ENCODE measurements at places on chromosomes 12 and 14. TPM values are rescaled to one million over a fixed set of nuclear protein-coding genes. Genes with fewer than 3 reads are reported as not detected.

FIGNL2 gene
- total RNA-seq: 0.29 TPM

SERPINA6 gene
- not detected for total RNA-seq

NTS gene
- total RNA-seq: not detected

POTEG gene
- 0.36 TPM for total RNA-seq

BDKRB1 gene
- total RNA-seq: 0.72 TPM

ARMH4 gene
- 14.1 TPM for total RNA-seq

DNA sequence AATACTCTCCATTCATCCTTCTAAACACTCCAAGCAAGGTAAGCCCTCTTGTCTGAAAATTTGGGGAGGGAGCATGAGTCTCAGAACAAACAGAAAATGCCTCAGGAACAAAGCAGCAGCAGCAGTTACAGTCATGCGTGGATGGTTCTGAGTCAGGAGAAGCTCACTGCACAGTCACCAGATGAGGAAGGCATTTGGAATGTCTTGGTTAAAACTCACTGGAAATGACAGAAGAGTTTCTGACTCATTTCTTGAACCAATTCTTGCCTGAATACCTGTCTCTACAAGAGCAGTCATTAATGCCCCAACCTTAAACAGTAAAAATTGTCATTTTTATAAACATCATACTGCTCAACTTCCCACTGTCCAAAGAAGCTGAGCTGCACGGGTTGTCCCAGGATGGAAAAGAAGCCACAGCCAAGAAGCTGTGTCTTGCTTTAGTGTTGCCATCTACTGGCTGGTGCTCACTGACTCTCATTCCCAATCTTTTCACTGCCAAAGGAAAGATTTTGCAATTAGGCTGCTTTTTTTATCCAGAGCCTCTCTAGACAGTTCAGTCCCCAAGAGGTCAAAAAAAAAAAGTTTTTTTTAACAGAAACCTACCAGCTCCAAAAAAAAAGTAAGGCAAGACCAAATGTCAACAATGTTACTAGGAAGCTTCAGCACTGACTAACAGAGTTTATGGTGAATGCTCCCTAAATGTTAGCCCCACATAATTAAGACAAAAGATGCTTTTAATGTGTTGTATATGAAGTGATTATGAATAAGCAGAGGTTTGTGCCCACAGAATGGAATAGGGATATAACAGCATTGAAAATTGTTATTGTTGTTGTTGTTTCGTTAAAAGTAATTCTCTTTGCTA is 40.4 kb downstream of the KICS2 start:
- DNase-seq: peak; percentile 77
- H3K27me3 ChIP-seq: no peaks in the 10 kb centered on the region

GRCh38 chr14:58722441-58722840 is 84.7 kb downstream of the DACT1 start:
- no peak for DNase-seq
- no peak overlapping the region for H3K4me3 ChIP-seq
- H3K4me1 ChIP-seq: no peaks in the 10 kb centered on the region
- H3K27me3 ChIP-seq: no peaks in the 10 kb centered on the region

DNA sequence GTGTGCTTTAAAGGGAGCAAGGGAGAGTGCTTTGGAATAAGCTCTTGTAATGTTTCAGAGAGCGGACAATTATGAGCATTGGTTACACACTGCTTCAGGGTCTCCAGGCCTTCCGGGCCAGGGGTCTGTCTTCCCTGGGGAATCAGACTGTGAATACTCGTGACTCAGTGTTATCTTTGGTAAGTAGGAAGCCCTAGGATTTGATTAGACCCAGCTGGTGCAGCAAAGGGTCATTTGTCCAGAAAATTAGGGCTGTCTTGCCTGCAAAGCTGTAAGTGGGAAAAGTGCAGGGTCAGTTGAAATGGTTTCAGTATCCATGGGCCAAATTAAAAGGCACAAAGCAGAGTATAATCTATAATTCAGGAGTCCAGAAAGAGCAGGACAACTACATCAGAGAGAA is 475.6 kb downstream of the MED13L start:
- no peak overlapping the region for H3K4me3 ChIP-seq
- no peak for DNase-seq
- no peak overlapping the region for H3K27ac ChIP-seq

DNA sequence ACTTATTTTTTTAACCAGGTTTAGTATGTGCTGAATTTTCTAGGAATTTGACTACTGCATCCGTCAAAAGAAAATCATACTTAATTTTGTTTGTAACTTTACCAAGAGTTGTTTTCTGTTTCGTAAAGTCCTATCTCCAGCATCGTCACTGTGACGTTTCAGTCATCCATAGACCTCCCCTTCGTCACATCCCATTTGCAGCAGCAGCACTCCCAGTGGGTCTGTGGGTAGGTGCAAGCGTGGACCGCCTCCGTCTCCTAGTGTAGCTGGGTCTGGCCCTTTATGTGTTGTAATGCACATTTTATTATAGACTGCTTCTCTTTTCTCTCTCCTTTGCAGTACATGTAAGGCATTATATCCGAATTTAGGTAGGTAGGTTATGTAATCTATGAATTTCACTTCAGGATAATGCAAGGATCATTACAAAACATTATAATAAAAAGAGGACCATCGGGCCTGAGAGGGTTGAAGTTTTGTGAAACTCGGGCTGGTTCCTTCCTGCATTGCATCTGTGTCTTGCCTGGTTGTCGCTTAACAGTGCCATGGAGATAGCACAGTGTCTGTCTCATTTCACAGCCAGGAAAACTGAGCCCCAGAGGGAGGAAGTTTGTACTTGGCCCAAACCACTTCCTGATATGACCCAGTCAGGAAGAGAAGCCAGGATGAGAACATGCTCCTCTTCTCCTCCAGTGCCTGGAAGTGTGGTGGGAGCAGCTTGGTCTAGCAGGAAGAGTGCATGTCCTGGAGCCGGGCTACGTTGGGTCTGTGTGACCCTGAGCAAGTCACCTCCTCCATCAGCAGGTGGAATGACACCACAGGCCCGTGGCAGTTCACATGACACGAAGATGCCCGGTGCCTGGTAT is 41.3 kb downstream of the EVL start:
- H3K27me3 ChIP-seq: no peaks in the 10 kb centered on the region
- peak; percentile 45 for DNase-seq
- peaks cover 38% of the 10 kb centered on the region for H3K4me1 ChIP-seq
- no peak overlapping the region for H3K4me3 ChIP-seq

- H3K27ac ChIP-seq: peak overlapping the region; percentile 73
- peaks cover 23% of the 10 kb centered on the region for H3K4me1 ChIP-seq
- DNase-seq: no peak
- H3K4me3 ChIP-seq: no peak overlapping the region
- H3K36me3 ChIP-seq: peaks cover 8% of the 10 kb centered on the region
These were observed 30.3 kb downstream of the FBXL14 start for GRCh38 chr12:1564067-1564466.

- H3K4me3 ChIP-seq: no peak overlapping the region
- H3K4me1 ChIP-seq: peaks cover 24% of the 10 kb centered on the region
- H3K27me3 ChIP-seq: no peaks in the 10 kb centered on the region
- no peaks in the 10 kb centered on the region for H3K36me3 ChIP-seq
- DNase-seq: peak; percentile 76
These were observed 15.6 kb downstream of the TRMT61A start for GRCh38 chr14:103544388-103545218.

DNA sequence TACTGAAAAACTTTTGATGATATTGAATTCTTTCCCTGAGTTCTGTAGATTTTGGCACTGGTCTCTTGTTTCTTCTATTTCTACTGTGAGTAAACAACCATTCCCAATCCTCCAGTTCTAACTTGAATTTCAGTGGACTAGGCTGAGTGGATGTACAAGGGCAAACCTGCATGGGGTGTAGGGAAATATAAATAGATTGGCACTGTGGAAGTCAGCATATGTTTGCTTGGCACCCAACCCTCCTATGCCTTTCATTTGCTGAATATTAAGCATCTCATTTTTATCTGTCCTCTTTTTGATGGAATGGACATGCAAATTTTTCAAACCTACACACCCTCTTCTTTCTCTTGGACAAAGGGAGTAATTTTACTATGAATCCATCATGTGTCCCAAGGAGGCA is 828.3 kb downstream of the DIO2 start:
- no peaks in the 10 kb centered on the region for H3K36me3 ChIP-seq
- no peak overlapping the region for H3K27ac ChIP-seq
- no peaks in the 10 kb centered on the region for H3K27me3 ChIP-seq
- DNase-seq: no peak

DNA sequence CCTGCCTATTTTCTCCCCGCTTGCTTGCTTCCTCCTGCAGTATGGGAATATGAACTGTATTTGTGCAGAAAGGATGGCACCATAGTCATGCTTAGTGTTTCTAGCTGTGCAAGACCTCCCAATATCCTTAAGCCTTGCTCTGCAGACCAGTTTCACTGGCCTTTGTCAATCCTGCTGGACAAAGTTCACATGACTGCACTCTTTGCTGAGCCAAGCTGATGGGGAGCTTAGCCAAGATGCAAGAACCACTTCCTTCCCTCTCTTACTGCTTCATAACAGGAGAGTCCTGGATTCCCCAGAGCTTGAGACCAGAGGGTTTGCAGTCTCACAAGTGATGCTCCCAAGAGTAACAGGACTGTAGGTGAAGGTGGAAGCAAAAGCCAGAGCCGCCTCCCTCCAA is 3.8 kb downstream of the ASIC1 start:
- H3K27me3 ChIP-seq: peaks cover 10% of the 10 kb centered on the region
- H3K27ac ChIP-seq: no peak overlapping the region
- H3K36me3 ChIP-seq: no peaks in the 10 kb centered on the region

- H3K27me3 ChIP-seq: no peaks in the 10 kb centered on the region
- DNase-seq: no peak
- H3K36me3 ChIP-seq: peaks cover 37% of the 10 kb centered on the region
- peaks cover 2% of the 10 kb centered on the region for H3K4me1 ChIP-seq
- H3K4me3 ChIP-seq: no peak within 1 kb of the TSS
- H3K27ac ChIP-seq: no peak within 1 kb of the TSS
These were observed at the start of gene CD27 for GRCh38 chr12:6444704-6445688. Gene CD27 (plus strand): TSS chr12:6444955. CDS start chr12:6445096, 141 bp downstream.

- peak; percentile 80 for DNase-seq
- H3K27ac ChIP-seq: no peak overlapping the region
- H3K27me3 ChIP-seq: no peaks in the 10 kb centered on the region
- H3K4me3 ChIP-seq: no peak overlapping the region
These were observed 207.9 kb downstream of the SYNE2 start for GRCh38 chr14:64060648-64061096.

- no peak for DNase-seq
- no peaks in the 10 kb centered on the region for H3K36me3 ChIP-seq
- no peaks in the 10 kb centered on the region for H3K4me1 ChIP-seq
- no peak overlapping the region for H3K4me3 ChIP-seq
These were observed 73.2 kb downstream of the TTC6 start for GRCh38 chr14:37668646-37669045.

GRCh38 chr14:101709533-101709881 is 52.0 kb upstream of the PPP2R5C start:
- DNase-seq: no peak
- peaks cover 3% of the 10 kb centered on the region for H3K4me1 ChIP-seq

- peaks cover 46% of the 10 kb centered on the region for H3K4me1 ChIP-seq
- H3K27ac ChIP-seq: peak overlapping the region; percentile 99
- H3K27me3 ChIP-seq: no peaks in the 10 kb centered on the region
- peak; percentile 94 for DNase-seq
- H3K36me3 ChIP-seq: no peaks in the 10 kb centered on the region
These were observed 15.9 kb downstream of the TAOK3 start for GRCh38 chr12:118356809-118357256.

GRCh38 chr12:34249271-34249670 is 227.0 kb downstream of the ALG10 start:
- no peak overlapping the region for H3K4me3 ChIP-seq
- H3K36me3 ChIP-seq: no peaks in the 10 kb centered on the region
- H3K4me1 ChIP-seq: no peaks in the 10 kb centered on the region
- no peak overlapping the region for H3K27ac ChIP-seq

DNA sequence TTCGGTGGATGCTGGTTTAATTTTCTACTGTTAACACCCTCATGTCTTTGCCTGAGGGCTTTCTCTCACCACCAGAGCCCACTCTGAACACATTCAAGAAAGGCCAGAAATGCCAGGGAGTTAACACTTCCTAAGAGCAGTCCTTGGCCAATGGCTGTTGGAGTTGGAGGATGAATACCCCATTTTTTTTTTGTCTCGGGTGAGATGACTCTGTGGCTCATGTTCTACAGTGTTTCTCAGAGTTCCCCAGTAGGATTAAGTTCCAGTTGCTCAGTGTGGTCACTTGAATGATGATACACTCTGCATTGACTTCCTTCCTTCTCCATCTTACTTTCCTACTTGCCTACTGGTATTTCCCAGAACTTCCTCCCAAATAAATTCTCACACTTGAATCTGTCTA is 65.8 kb downstream of the FOS start:
- H3K4me3 ChIP-seq: no peak overlapping the region
- H3K27ac ChIP-seq: no peak overlapping the region
- H3K36me3 ChIP-seq: no peaks in the 10 kb centered on the region

DNA sequence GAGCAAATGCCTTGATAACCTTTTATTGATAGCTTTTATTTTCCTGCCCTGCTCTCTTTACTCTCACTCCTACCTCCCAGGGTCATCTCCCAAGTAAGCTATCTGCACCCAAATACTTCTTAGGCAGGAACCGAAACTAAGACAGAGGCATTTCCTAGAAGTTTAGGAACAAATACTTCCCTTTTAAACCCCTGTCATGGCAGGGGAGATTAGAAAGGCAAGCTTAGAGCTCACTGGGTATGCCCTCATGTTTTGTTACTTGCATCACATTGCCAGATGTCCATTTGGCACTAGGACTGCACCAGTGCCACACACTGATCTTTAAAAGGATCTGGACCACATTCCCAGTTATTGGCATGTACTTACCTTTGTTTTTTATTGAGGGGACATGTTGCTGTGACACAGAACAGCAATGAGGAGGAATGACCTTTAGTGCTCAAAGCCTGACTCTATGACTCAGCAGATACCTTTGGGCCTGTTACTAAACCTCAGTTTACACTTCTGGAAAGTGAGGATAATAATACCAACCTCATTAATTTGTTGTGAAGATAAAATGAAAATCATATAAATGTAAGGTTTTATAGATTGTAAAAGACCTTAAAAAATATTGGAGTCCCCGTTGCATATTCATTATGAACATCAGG is 40.9 kb upstream of the MBIP start:
- H3K4me3 ChIP-seq: no peak overlapping the region
- H3K36me3 ChIP-seq: no peaks in the 10 kb centered on the region
- H3K27ac ChIP-seq: no peak overlapping the region
- H3K27me3 ChIP-seq: no peaks in the 10 kb centered on the region

All from osteoblast (primary cell).